Diencephalon (tissue), 1 donor: ENCODE measurements at places on chromosomes 11 and 22. TPM values are rescaled to one million over a fixed set of nuclear protein-coding genes. Genes with fewer than 3 reads are reported as not detected.

KRTAP5-11 gene
- not detected for total RNA-seq

RAPSN gene
- total RNA-seq = not detected

CLDN5 gene
- total RNA-seq = 91.8 TPM

TH gene
- 8.5 TPM for total RNA-seq

FOLH1 gene
- 4.6 TPM for total RNA-seq

CRYBB3 gene
- not detected for total RNA-seq

GLB1L3 gene
- 1.8 TPM for total RNA-seq

SNX32 gene
- 7.6 TPM for total RNA-seq

TIMM10 gene
- total RNA-seq = 23.3 TPM

LAYN gene
- 2.5 TPM for total RNA-seq

RIBC2 gene
- 2.5 TPM for total RNA-seq

LYVE1 gene
- 5.8 TPM for total RNA-seq

RSF1 gene
- 123 TPM for total RNA-seq

MAP6 gene
- 102 TPM for total RNA-seq

MRGPRX4 gene
- not detected for total RNA-seq

LRRC4C gene
- 90.2 TPM for total RNA-seq

MMP12 gene
- not detected for total RNA-seq

OR51B2 gene
- total RNA-seq = 0.46 TPM

TOLLIP gene
- total RNA-seq = 28.4 TPM

OR8D4 gene
- total RNA-seq = 0.23 TPM

MMP13 gene
- total RNA-seq = not detected

FSHB gene
- total RNA-seq = not detected

ART1 gene
- total RNA-seq = not detected

ART5 gene
- 1.4 TPM for total RNA-seq

TMEM45B gene
- 0.69 TPM for total RNA-seq
